ENCODE measurements at places on chromosomes 3 and 15. TPM values are rescaled to one million over a fixed set of nuclear protein-coding genes. Genes with fewer than 3 reads are reported as not detected.

DNA sequence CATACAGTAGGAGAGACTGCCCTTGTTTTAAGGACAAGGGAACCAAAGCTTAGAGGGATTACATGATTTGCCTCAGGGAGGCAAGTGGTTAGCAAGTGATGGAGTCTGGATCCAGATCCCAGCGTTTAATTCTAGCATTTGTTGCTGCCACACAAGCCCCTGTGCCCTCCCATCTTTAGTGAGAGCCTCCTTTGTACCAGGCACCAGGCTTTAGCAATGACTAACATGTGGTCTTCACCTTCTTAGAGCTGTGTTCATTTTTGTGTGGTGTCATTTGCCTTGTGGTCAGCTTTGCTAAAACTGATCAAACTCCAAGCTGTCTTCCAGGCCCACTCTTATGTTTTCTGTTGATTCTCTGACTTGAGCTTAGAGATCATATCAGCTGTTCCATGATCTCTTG lies 290.5 kb downstream of the RPLP1 start:
- H3K4me1 ChIP-seq, result peaks cover 26% of the 10 kb centered on the region
- H3K27ac ChIP-seq, result no peak overlapping the region
- no peak overlapping the region for H3K4me3 ChIP-seq
- H3K36me3 ChIP-seq, result no peaks in the 10 kb centered on the region

DNA sequence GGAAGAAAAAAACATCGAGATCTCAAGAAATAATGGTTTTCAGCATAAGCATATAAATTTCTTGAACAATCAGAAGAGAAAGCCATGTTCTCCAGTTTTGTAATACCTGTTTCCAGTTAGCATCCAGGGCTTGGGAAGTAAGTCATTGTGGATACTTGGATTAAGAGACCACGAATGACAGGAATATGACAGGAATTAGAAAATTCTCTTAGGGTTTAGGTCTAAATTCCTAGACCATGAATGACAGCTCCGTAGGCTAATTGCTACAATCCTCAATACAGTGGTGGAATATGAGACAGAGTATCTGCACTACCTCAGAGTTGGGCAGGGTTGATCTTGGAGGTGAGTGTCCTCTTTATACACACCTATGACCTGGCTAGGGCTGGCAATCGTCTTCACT lies 517.5 kb downstream of the NTRK3 start:
- no peak overlapping the region for H3K4me3 ChIP-seq
- H3K27ac ChIP-seq, result no peak overlapping the region
- no peaks in the 10 kb centered on the region for H3K36me3 ChIP-seq
- no peak for DNase-seq
- H3K4me1 ChIP-seq, result peaks cover 15% of the 10 kb centered on the region

- H3K4me3 ChIP-seq, result no peak overlapping the region
- peaks cover 2% of the 10 kb centered on the region for H3K36me3 ChIP-seq
- H3K4me1 ChIP-seq, result no peaks in the 10 kb centered on the region
These were observed 452.0 kb downstream of the MFSD1 start for GRCh38 chr3:159253860-159254259.

DNA sequence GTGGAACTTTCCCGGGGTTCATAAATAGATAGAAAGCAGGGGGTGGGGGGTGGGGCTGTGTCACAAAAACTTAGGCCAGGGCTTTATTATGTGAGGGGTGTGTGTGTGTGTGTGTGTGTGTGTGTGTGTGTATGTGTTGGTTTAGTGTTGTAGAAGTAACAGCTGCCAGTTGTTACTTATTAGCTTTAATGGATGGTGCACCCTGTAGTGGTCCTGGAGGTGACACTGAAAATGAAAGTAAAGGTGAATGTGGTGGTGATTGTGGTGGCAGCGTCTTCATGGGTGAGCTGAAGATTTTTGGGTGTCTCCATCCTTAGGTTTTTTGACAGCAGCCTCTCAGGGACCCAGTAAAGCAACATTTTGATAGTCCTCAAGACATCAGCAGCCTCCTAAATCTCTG lies 449.9 kb downstream of the PDCD6IP start:
- DNase-seq, result no peak
- H3K4me1 ChIP-seq, result peaks cover 4% of the 10 kb centered on the region
- no peak overlapping the region for H3K27ac ChIP-seq
- H3K36me3 ChIP-seq, result no peaks in the 10 kb centered on the region
- H3K27me3 ChIP-seq, result no peaks in the 10 kb centered on the region
- no peak overlapping the region for H3K4me3 ChIP-seq

DNA sequence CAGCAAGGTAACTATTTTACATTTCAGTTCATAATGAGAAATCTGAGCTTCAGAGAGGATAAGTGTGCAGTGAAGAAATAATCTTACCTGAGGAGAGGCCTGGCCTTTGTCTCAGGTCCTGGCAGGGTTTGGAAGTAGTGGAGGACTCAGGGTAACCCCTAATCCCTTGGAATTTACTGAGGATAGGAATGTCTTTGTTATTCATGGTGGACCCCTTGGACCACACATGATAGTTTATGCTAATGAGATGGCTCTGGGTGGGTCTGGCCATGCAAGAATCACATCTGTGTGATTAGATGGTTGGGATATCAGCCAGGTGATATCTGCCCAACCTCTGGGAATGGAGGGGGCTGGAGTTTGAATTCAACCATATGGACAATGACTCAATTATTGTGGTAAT lies 65.0 kb upstream of the DAZL start:
- no peak for DNase-seq
- H3K4me3 ChIP-seq, result no peak overlapping the region
- H3K36me3 ChIP-seq, result no peaks in the 10 kb centered on the region
- no peaks in the 10 kb centered on the region for H3K4me1 ChIP-seq
- H3K27ac ChIP-seq, result no peak overlapping the region
- H3K27me3 ChIP-seq, result peaks cover 4% of the 10 kb centered on the region

DNA sequence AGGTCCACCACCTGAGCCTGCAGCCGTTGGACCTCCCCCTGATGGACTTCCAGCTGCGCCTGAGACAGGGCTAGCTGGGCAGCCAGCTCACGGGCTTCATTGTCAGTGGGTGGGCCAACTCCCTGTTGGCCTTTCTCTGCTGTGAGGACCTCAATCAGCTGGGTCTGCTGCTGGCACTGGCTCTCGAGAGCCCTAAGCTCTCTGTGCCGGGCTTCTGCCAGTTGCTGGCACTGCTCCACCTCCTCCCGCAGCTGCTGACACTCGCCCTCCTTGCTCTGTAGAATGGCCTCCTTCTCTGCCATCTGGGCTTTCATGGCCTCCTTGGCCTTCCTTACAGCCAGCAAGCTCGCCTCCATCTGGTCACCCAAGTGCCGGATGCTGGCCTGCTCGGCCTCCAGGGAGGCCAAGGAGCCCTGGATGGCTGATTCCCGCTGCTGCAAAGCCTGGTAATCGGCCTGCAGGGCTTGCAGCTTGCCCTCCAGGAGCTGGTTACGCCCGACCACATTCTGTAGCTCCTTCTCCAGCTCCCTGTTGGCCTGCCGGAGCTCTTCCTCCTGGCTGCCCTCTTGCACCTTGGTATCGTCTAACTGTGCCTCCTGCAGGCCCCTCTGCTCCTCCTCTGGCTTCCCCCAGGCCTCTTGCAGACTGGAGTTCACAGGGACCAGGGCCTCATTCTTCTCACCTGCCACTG lies 23.8 kb downstream of the CXCR6 start:
- no peak overlapping the region for H3K4me3 ChIP-seq
- no peak overlapping the region for H3K27ac ChIP-seq
- peaks cover 82% of the 10 kb centered on the region for H3K36me3 ChIP-seq

- H3K27me3 ChIP-seq, result no peaks in the 10 kb centered on the region
- no peak overlapping the region for H3K4me3 ChIP-seq
- H3K36me3 ChIP-seq, result no peaks in the 10 kb centered on the region
- H3K4me1 ChIP-seq, result no peaks in the 10 kb centered on the region
- no peak overlapping the region for H3K27ac ChIP-seq
These were observed 118.5 kb upstream of the WNT5A start for GRCh38 chr3:55605443-55606236.

- DNase-seq, result no peak
- H3K4me3 ChIP-seq, result no peak overlapping the region
- H3K4me1 ChIP-seq, result peaks cover 11% of the 10 kb centered on the region
These were observed 705.7 kb upstream of the NR2F2 start for GRCh38 chr15:95624616-95625361.

GRCh38 chr3:192122832-192123594 lies 604.3 kb downstream of the FGF12 start:
- no peak for DNase-seq
- no peaks in the 10 kb centered on the region for H3K4me1 ChIP-seq
- H3K27me3 ChIP-seq, result no peaks in the 10 kb centered on the region
- no peak overlapping the region for H3K27ac ChIP-seq
- H3K36me3 ChIP-seq, result no peaks in the 10 kb centered on the region

DNA sequence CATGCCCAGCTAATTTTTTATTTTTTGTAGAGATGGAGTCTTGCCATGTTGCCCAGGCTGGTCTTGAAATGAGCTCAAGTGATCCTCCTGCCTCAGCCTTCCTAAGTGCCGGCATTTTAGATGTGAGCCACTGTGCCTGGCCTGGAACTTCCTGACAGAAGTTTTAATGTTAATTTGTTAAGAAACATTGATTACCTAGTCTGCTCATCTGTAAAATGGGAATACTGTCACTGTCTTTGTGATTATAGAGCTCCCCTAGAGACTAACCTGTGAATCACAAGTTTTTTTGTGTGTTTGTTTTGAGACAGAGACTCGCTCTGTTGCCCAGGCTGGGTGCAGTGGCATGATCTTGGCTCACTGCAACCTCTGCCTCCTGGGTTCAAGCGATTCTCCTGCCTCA lies 4.3 kb upstream of the EIF3J start:
- DNase-seq, result no peak
- H3K27me3 ChIP-seq, result no peaks in the 10 kb centered on the region
- H3K36me3 ChIP-seq, result peaks cover 5% of the 10 kb centered on the region
- no peak overlapping the region for H3K4me3 ChIP-seq

DNA sequence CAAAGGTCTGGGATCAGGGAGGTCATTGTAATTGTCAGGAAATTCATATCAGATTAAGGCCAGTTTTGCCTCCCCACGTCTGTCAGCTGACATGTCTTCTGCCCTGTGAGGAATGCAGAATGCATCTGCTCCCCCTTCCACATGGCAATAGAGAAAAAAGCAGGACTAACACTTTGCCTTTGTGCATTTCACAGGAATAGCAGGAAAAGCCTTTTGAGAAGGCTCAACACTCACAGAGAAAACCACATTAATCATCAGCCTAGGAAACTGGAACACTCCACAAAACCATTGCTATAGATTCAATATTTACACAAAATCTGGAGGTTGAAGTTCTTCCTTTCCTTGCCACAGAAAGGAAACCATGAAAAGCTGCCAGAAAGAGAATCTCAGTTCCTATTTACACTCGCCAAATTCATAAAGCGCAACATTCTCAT lies 165.2 kb upstream of the HES1 start:
- H3K4me1 ChIP-seq, result peaks cover 18% of the 10 kb centered on the region
- DNase-seq, result no peak
- no peaks in the 10 kb centered on the region for H3K36me3 ChIP-seq
- H3K4me3 ChIP-seq, result no peak overlapping the region

- peaks cover 12% of the 10 kb centered on the region for H3K4me1 ChIP-seq
- H3K4me3 ChIP-seq, result no peak overlapping the region
These were observed 433.4 kb upstream of the CFAP20DC start for GRCh38 chr3:59483191-59483590.

- no peak overlapping the region for H3K27ac ChIP-seq
- H3K4me3 ChIP-seq, result no peak overlapping the region
- peaks cover 2% of the 10 kb centered on the region for H3K27me3 ChIP-seq
- no peak for DNase-seq
- H3K4me1 ChIP-seq, result no peaks in the 10 kb centered on the region
- H3K36me3 ChIP-seq, result no peaks in the 10 kb centered on the region
These were observed 60.7 kb downstream of the BDH1 start for GRCh38 chr3:197495059-197495455.

- H3K4me3 ChIP-seq, result no peak overlapping the region
These were observed 37.0 kb upstream of the PIK3R4 start for GRCh38 chr3:130783629-130784028.

DNA sequence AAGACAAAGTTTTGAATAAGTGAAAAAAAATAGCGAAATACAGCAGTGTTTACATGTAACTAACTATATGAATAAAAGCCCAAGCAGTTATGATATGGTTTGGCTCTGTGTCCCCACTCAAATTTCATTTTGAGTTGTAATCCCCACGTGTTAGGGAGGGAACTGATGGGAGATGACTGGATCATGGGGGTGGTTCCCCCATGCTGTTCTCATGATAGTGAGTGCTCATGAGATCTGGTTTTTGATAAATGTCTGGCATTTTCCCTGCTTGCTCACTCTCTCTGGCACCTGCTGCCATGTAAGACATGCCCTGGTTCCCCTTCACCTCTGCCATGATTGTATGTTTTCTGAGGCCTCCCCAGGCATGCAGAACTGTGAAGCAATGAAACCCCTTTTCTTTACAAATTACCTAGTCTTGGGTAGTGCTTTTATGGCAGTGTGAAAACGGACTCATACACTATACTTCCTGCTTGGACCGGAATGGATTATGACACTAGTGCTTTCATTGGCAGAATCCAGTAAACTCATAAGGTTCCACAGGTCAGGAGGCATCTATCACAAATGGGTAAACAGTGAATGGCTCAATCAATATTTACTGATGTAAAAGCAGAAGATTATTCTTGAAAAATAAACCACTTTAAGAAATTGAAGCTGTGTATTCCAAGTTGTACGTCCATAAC lies 192.1 kb downstream of the CBLB start:
- peak overlapping the region; percentile 86 for H3K27ac ChIP-seq
- H3K4me3 ChIP-seq, result no peak overlapping the region
- H3K27me3 ChIP-seq, result no peaks in the 10 kb centered on the region
- peak; percentile 77 for DNase-seq

GRCh38 chr3:186400662-186401061 lies 38.6 kb upstream of the DGKG start:
- H3K27me3 ChIP-seq, result peaks cover 5% of the 10 kb centered on the region
- no peak overlapping the region for H3K4me3 ChIP-seq
- no peak for DNase-seq
- no peak overlapping the region for H3K27ac ChIP-seq
- H3K36me3 ChIP-seq, result no peaks in the 10 kb centered on the region
- no peaks in the 10 kb centered on the region for H3K4me1 ChIP-seq

- H3K4me1 ChIP-seq, result no peaks in the 10 kb centered on the region
- H3K27me3 ChIP-seq, result peaks cover 2% of the 10 kb centered on the region
- no peaks in the 10 kb centered on the region for H3K36me3 ChIP-seq
- H3K27ac ChIP-seq, result no peak overlapping the region
- DNase-seq, result no peak
- no peak overlapping the region for H3K4me3 ChIP-seq
These were observed 20.1 kb upstream of the DMXL2 start for GRCh38 chr15:51642696-51643095.

DNA sequence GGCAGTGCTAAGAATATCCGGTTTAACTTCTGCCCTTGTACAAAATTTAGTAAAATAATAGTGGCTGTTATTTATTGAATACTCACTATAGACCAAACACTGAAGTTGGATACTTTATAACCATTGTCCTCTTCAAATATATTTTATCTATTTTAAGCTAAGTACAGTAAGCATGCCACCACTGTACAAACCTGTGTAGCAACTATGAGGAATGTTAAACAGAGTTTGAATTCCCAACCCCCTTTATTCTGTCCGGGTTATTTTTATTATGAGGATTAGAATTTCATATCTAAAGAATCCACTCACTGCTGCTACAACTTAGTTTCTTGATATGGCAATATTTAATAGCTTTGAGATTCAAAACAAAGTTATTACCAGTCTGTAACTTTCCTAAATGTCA lies 203.5 kb upstream of the RBMS3 start:
- DNase-seq, result no peak
- H3K27ac ChIP-seq, result no peak overlapping the region
- no peak overlapping the region for H3K4me3 ChIP-seq
- no peaks in the 10 kb centered on the region for H3K27me3 ChIP-seq

Gene CORO2B
- total RNA-seq, result 0.07 TPM

Gene PPARG
- total RNA-seq, result 2.7 TPM

Gene PEX5L
- not detected for total RNA-seq

Gene ERICH6
- not detected for total RNA-seq

Gene EFCAB12
- total RNA-seq, result 0.45 TPM

Gene FSTL1
- total RNA-seq, result 0.40 TPM

Gene SPSB4
- not detected for total RNA-seq

Gene TIMP4
- 0.36 TPM for total RNA-seq

Gene SUCNR1
- total RNA-seq, result not detected
